ENCODE measurements at places on chromosomes 3 and 15. TPM values are rescaled to one million over a fixed set of nuclear protein-coding genes. Genes with fewer than 3 reads are reported as not detected.
A peak's percentile ranks its signal among the peaks of the same experiment; 100 is the strongest.

DNA sequence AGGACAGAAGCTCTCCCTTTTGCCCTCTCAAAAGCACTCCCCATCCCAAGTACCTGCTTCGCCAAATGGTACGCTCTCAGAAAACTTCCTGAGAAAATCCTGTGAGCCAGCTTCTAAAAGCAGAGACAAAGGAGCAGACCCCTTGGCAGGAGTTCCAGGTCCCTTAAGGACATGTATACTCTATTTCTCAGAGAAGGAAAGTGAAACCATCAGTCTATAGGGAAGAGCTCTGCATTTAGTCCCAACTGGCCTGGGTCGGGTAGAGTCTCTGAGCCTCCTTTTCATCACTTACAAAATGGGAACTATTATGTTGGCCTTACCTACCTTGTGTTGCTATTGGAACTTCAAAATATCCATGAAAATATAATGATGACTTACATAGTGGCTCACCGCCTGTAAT, 19.7 kb downstream of the DAPK2 start:
- DNase-seq: no peak

GRCh38 chr15:38325648-38325990, 73.0 kb downstream of the SPRED1 start:
- DNase-seq: no peak

- peak; percentile 51 for DNase-seq
These were observed 214.5 kb downstream of the MTHFS start for GRCh38 chr15:79682285-79682684.

- DNase-seq: no peak
These were observed 61.5 kb downstream of the HES1 start for GRCh38 chr3:194197396-194197960.

GRCh38 chr3:161177991-161178390, 43.1 kb upstream of the NMD3 start:
- DNase-seq: no peak

- DNase-seq: no peak
These were observed 143.7 kb downstream of the NR2F2 start for GRCh38 chr15:96474231-96474664.

The ISLR gene
- total RNA-seq: 11.6 TPM

The STRC gene
- not detected for total RNA-seq

The NRG4 gene
- total RNA-seq: not detected

The SRGAP3 gene
- total RNA-seq: 5.1 TPM
